ENCODE measurements at places on chromosomes 16 and 17.

DNA sequence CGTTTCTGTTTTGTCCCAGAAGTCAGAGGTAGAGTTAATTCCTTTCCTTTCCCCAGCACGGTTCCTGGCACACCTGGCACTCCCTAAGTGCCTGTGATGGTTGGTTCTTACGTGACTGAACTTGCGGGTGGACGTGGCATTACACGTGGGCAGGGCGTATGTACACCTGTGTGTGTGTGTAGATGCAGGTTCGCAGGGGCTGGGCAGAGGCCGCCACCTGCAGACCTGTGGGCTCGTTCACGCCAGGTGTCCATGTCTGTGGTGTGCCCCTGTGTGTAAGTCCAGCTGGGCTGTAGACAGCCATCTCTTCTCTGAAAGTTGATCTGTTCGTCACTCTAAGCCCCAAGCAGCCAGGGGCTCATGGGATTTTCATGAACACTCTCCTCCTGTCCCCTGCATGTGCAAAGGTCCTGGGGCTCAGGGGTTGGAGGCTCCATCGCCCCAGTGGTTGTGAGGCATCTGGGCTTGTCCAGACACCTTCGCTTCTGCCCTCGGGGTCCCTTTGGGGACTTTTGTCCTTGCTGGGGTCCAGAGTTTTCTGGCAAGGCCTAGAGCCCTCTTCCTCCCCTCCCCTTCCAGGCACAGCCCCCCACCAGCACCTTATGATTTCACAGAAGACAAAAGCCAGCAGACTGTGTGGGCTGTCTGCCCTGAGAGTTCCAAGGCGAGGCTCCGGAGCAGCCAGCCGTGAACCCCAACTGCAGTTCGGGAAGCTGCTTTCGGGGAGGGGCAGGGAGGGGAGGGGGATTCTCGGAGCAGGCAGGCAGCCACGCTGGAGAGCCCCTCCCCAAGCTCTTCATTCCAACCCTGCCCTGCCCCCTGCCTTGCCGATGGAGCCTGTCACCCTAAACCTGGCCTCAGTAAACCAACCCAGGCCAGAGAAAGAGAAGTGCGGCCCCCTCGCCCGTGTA is 5.4 kb upstream of the FSCN2 start:
- DNase-seq: peak; percentile 83

GRCh38 chr17:30217746-30218245 is 17.7 kb downstream of the SLC6A4 start:
- DNase-seq: no peak

DNA sequence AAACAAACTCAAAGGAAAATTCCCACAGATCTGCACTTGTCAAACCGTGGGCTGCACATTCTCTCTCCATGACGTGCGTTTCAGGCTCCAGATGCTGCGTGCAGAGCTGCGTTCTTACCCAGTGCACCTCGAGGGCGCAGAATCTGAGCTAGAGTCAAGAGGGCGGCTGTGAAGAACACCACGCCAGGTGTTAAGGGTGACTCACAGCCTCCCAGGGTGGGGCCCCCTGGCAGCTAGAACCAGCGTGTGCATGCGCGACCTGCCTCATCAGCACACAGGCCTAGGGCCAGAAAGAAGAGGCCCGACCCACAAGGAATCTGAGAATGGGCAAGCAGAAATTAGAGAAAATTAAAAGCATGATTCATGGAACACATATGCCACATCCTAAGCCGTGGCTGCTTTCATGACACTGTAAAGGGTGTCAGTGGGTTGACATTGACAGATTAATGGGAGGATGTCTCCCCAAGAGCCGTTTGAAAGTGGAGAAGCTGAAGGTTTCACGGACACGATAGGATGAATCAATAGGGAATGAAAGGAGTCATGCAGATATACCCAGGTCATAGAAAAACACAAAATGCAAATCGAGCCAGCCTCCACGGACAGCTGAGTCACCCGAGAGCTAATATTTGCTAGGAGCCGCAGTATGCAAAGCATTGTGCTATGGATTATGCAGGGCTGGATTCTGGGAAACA is 29.0 kb downstream of the MARCHF10 start:
- DNase-seq: no peak

DNA sequence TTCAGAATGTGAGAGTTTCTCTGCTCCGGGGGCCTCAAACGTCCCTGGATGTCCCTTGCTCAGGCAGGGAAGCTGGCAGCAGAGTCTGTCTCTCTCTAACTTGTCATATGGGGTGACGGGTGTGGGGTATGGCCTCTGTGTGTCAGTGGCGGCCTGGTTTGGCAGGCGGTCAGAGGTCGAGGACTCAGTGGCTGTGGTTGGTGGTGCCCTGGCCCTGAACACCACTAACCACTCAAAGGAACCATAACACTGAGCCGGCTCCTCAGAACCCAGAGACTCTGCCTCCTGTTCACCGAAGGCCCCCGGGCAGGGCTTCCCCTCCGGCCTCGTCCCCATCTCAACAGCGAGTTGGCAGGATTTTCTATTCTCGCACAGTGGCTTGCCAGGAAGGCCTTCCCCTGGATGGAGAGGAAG is 677 bp downstream of the P2RX1 start:
- no peak for DNase-seq

GRCh38 chr16:14400285-14400977 is 229.6 kb downstream of the PARN start:
- DNase-seq: no peak

- DNase-seq: no peak
Measured at GRCh38 chr17:58760248-58760647, 4.6 kb downstream of the PPM1E start.

Measured in left renal cortex interstitium (tissue), 4 donors.